ENCODE measurements at places on chromosomes 1 and 21. TPM values are rescaled to one million over a fixed set of nuclear protein-coding genes. Genes with fewer than 3 reads are reported as not detected.

Gene NPHS2
- not detected for total RNA-seq

DNA sequence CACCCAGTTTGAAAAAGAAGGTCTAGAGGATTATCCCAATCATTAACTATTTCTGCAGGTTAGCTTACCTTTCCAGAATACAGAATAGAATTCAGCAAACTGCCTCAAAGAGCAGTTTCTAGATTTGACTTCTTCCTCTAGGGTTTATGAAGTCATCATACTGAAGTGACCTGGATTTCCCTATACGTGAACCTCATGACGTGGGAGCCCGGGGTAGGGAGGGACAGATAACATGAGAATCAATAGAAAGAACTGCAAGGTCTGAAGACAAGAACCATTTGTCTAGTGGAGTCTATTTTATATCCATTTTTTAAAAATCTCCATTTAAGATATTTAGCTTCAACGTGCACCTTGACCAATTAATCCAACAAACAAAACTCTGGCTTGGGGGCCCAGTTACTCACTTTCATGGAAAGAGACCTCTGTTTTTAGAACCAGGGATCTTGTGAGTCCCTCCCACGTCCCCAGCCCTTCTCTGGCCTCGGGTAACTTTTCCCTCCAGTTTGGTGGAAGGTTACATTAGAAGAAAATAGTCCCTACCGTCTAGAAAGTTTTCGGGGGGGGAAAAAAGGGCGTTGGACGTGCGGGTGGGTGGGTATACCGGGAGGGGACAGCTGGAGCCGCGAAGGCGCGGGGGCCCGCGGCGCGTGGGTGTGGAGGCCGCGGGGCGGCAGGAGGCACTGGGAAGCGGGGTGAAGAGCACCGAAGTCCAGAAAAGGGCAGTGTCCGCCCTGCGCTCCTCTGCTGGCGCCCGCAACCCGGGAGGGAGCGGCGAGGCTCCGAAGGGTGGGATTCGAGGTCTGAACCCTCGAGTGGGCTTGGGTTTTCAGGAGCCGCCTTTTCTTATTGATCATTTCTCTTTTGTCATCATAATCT is 13.8 kb upstream of the POGZ start:
- DNase-seq = peak; percentile 52

- DNase-seq = no peak
These were observed 8.6 kb downstream of the JAM2 start for GRCh38 chr21:25647647-25648046.

- no peak for DNase-seq
These were observed 111.2 kb upstream of the LBR start for GRCh38 chr1:225539069-225539468.

GRCh38 chr1:166836733-166837132 is 2.5 kb upstream of the POGK start:
- DNase-seq = no peak

All from thyroid gland (tissue), 4 donors.